ENCODE measurements at places on chromosomes 2 and 18.

DNA sequence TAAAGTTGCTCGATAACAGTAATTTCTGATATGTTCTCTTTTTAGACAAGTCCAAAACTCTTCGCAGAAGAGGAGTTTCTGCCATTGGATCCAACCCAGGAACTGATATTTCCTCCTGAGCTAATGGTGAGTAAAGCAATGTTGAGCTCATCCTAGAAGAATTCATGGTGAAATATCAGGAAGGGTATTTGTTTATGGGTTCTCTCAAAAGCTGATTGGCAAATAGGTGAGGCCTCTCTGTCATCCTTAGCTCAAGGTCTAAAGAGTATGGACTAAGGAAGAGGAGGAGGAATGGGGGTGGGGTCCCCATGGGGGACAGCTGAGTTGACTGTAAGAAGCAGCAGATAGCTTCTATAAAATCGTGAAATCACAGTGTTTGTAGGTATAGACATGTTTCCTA is 18.2 kb downstream of the AOX1 start:
- no peak for DNase-seq

GRCh38 chr2:195574312-195574711 is 82.7 kb upstream of the SLC39A10 start:
- no peak for DNase-seq

DNA sequence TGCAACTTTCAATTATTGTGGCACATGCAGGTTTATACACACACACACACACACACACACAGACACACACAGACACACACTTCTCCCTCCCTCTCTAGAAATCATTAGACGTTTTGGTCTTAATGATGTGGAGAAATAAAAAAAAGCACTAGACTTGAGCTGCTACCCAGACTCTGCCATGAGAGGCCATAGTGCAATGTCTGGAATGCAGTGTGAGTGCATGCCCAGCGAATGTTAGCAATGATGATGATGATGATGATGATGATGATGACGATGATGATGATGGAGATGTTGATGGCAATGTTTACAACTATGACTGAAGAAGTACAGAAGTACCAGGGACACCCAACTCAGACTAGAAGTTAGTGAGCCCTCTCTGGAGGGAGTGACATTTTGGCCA is 23.8 kb upstream of the KLHL29 start:
- no peak for DNase-seq

DNA sequence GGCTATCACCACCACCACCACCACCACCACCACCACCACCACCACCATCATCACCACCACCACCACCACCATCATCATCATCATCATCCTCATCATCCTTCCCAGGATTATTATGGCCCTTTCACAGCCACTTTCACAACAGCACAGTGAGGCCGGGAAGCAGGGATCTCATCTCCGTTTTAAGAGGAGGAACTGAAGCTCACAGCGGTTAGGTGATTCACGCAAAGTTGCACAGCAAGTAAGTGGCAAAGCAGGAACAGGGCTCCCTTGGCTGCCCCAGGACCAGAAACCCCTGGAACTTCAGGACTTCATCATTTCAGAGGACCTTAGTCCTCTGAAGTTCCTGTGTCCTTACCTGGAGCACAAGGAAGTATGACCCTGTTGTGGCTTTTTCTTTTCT is 26.8 kb downstream of the MRPL35 start:
- no peak for DNase-seq

- DNase-seq = no peak
Measured at GRCh38 chr2:208062113-208062512, 36.8 kb upstream of the PLEKHM3 start.

GRCh38 chr2:35461406-35461805 is 894.2 kb upstream of the CRIM1 start:
- no peak for DNase-seq

DNA sequence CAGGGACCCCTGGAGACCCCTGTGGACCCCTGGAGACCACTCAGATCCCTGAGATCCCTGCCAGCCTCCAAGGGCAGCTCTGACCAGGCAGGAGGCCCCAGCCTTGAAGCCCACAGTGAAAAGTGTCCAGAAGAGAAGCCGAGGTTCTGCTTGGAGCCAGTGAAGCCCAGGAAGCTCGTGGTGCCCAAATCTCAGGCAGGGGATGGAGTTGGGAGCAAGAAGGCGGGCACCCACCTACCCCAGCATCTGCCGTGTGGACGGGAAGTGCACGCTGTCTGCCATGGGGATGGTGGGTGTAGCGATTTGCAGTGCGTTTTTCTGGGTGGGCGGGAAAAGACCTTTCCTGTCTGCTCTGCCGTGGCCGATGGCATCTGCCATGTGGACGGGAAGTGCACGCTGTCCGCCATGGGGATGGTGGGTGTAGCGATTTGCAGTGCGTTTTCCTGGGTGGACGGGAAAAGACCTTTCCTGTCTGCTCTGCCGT is 120.6 kb upstream of the CTDP1 start:
- no peak for DNase-seq

DNA sequence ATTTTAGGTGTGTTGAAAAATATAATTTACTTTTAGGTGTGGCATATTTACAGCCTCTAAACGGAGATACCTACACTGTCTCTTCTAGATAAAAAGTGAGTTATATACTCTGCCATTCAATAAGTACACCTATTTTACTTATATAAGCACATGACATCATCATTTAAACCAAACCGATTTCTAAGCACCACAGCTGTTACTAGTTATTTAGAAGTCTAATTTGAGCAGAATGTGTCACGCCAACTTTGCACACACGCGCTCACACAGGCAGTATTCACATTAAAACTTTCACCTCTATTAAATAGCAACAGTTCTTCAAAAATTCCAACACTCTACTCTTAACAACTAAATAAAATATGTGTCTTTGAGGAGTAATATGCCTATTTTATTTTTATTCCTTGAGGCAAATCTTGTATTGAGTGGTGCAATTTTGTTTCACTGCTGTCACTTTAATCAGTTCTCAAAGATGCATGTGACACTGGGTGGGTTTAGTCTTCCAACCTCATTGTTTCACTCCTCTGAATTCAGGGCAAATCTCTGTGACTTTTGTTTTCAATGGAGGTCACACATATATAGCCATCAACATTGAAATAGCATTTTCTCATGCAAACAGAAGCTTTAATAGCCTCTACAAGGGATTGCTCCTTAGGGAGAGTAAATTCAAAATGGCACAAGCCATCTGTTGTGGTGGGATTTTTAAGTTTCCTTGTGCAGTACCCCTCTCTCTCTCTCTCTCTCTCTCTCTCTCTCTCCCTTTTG is 721.0 kb downstream of the PLCL1 start:
- no peak for DNase-seq

DNA sequence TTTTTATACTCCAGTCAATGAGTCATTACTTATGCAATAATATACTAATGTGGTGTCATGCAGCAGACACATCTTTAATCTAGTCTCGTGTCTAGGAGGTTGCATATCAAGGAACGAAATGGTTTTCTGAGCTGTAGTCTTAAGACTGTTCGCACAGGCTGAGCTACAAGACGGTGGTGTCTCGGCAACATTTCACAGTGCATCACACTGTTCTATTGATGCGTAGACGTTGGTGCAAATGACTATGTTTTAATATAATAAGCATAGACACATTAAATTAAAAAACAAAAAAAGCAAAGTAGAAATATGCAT is 864.2 kb downstream of the GALR1 start:
- DNase-seq = no peak

DNA sequence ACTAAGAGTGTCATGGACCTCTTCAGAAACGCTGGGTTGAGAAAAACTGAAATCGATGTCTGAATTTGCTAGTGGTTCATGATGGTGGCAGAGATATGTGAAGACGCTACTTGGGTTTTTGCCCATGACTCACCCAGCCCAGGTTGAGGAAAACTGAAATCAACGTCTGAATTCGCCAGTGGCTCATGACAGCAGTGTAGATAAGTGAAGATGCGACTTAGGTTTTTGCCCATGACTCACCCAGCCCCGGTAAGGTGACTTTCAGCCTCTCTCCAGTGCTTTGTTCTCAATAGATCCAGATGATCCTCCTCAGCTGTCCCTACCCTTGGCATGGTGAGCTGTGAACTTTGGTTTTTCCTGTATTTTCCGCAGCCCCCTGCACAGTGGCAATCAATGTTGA is 105.3 kb upstream of the SIX3 start:
- peak; percentile 61 for DNase-seq

GRCh38 chr2:25044990-25045389 is 3.1 kb downstream of the EFR3B start:
- DNase-seq = peak; percentile 20

DNA sequence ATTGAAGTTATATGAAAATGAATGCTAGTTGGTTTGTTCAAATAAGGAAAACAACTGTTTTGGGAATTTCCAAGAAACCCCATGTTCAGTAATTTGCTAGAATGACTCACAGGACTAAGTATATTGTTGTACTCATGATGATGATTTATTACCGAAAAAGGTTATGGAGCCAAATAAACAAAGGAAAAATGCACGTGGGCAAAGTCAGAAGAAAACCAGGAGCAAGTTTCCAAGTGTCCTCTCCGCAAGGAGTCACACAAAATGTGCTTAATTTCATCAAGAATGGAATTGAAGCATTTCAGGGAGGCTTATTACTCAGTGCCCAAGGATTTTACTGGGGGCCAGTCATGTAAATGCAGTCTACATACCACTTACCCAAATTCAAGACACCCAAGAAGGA is 1652.4 kb upstream of the TMEFF2 start:
- no peak for DNase-seq

DNA sequence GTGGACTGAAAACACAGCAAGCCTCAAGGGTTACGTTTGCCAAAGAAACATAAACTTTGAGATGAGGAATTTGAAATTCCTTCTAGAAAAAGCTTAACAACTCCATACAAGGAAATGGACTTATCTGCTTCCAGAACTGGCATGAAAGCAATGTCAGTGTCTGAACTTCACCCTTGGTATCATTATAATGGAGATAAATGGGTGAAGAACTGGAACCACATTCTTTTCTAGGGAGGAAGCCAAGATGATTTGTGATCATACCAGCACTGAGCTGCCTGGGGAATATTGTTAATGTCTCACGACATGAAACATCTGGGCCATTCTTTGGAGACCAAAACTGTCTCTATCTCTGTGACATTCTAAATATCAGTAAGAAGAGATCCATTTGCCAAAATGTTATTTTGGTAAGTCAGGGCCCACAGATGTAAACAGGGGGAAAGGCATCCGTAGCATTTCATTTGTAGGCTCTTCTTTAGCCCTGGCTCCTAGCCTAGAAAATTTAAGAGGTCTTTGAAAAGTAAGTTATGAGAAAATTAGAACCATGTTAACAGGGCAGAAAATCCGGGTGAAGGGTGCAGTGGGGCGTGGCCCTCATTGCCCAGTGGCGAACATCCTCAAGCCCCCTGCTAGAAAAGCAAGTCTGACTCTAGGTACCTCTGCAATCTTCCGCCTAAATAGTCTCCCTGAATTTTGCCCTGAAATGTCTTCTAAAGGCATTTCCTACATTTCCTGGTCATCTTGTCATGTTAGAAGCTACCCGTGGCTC is 295.3 kb upstream of the EPAS1 start:
- no peak for DNase-seq

- no peak for DNase-seq
Measured at GRCh38 chr2:200742426-200742825, 69.3 kb upstream of the BZW1 start.
